ENCODE measurements at places on chromosomes 3 and 15.

GRCh38 chr15:88257311-88258092 lies 963 bp upstream of the NTRK3 start:
- no peak for DNase-seq

DNA sequence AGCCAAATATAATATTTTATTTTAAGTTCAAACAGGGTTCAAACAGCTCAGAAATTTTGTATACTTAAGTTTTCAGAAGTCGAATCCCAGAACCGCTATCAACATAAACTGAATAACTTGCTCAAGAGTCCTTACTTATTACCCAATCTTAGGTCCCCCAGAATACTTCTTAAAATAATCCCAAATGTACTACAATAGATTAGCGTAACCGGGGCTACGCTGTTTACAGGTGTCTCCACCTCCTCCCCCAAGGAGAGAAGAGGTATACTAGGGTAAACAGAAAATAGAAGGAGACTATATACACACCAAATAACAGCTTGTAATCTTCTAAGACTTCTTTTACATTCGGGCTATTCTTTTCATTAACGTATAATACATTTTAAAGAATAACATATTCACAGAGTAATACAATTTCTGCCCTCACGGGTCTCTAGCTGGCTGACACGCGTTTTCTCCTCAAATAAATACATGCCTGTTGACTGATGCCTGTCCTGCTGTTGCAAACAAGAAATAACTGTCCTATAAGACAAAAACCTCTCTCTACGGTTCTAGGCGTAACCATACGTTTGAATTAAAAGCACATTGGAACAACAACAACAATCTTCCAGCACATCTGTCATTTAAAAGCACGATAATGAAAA lies 1.3 kb downstream of the DENND4A start:
- no peak for DNase-seq

GRCh38 chr3:170359178-170359704 lies 1.7 kb downstream of the SKIL start:
- no peak for DNase-seq

GRCh38 chr15:34001536-34001935 lies 33.2 kb downstream of the CHRM5 start:
- DNase-seq: no peak

GRCh38 chr15:90596943-90597342 lies 67.2 kb downstream of the CRTC3 start:
- DNase-seq: no peak

DNA sequence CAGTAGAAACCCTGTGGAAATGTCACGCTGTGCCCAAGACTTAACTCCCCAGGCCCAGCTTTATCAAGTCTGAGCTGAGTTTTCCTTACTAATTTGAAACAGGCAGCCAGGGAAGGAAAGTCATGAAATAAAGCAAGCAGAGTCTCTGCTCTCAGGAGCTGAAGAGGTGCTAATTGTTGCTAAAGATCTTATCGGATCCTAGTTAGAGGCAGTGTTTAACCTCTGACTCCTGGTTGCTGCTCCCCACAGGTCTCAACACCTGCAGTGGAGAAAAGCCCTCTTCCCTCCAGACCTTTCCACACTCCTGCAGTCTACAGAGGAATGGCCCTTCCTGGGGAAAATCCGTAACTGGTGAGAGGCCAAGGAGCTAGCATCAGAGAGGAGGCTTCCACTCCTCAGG lies 628.2 kb downstream of the NTRK3 start:
- DNase-seq: no peak

- DNase-seq: peak; percentile 59
Measured at GRCh38 chr15:58856086-58856485, 77.4 kb downstream of the SLTM start.

DNA sequence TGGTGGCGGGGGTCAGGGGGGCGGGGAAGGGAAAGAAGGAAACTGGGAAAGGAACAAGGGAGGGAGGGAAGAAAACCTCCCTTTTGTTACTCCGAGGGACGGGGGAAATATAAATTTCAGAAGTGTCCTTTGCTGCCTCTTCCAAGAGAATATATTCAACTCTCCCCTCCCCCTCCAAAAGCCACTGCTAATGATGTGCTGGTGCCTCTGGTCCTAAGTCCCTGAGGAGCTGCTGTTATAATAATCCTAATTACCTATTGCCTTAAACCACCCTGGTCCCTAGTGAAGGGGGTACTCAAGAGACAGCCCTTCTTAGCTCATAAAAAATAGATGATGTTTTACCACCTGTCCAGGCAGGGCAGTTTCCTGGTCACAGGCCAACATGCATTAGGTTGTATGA lies 118.3 kb upstream of the TRIM42 start:
- DNase-seq: no peak

DNA sequence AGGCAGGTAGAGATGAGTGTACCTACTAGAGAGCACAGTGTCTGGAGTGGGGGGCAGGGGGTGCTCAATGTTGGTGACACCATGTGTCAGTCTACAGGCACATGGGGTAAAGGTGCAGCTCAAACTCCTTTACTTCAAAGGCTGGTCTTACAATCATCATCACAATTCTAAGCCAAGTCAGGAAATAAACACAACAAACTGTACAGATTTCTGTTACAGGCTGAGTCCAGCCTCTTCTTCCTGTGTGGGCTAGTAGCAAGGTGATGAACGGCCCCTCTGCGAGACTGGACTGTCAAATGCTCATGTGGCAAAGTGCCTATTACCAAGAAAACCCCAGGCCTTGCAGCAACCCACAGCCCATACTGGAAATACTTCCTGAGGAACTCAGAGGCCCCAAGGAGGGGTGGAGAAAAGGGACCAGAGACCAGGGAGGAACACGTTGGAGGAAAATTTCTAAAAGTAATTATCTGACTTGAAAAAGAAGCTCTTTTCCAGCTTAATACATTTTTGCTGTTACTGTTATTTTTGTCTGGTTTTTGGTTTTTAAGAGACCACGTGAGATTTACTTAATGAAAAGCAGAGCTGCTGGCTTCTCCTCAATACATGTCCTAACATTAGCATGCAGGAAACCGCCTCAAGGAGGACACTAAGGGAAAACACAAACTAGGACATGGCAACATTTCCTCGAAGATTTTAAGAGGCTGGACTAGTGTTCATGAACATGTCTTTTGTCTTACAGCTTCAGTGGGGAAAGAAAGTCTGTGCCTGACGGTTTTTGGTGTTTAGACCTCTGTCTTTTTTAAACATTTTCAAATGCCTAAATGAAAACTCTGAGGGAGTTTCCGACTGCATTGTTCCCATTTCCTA lies 29.5 kb downstream of the TBC1D2B start:
- DNase-seq: peak; percentile 64

- DNase-seq: no peak
Measured at GRCh38 chr3:31247063-31247447, 285.7 kb upstream of the STT3B start.

DNA sequence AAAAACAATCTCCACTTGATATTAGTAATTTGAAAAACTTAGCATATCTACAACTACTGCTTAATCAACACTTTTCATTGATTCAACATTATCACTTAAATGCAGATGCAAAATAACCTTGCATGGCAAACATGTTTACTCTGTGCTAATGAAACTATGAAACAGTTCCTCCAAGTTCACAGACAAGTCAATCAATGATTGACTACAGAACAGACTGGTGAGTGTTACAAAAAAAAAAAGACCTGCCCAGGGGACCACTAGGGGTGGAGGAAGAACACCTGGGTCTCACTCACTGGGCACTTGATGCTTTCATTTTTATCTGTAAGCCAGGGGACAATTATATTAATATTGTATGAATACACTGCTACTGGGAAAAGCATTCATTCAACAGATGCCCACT lies 4.3 kb upstream of the NR2C2 start:
- DNase-seq: no peak

DNA sequence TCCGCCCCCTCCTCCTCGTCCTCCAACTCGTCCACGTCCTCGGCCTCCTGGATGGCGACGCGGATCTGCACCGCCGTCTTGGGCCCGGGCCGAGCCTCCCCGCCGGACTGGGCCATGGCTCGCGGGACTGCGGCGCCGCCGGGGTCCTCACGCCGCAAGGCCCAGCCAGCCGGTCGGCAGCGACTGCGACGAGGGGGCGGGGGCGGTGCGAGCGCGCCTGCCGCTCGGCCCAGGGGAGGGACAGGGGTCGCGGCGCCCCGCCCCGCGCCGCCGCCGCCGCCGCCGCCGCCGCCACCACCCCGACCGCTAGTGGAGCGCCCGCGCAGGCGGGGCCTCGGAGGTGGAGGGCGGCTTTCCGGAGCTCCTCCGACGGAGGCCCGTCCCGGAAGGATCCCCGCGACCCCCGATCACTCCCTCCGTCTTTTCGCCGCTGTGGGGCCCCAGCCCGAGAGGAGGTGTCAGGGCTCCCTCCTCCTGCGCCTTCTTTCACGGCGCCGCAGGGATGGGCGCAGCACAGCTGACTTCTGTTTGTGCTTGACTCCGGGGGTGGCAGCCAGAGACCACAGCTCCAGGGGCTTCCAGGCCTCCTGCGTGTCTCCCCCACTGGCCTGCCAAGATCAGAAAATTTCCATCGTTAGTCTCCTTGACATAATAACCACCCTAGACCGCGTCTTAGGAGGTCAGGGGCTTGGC lies at the start of gene LARP6:
TSS of gene LARP6 (minus strand) at position 185 of the 693 bp plus-strand sequence. CDS start at position 116, 69 bp downstream.
- DNase-seq: no peak
